HuH-7.5 (cell line): ENCODE measurements at places on chromosomes 3 and 15.

DNA sequence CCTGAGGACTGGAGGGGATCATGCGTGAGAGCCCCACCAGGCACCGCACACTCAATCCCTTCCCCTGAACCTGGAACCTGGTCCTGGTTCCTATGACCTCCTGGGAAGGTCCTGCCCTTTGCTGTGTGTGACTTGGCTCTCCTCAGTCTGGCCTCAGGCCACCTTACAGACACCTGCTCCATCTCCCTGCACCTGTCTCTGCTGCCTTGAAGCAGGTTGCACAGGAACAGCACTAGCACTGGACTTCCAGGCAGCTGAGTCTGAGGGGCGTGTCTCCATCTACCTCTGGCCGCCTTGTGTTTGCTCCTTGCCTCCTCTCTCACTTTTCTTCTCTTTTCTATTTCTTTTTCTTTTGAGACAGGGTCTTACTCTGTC is 15.4 kb downstream of the PSTPIP1 start:
- no peak for DNase-seq

DNA sequence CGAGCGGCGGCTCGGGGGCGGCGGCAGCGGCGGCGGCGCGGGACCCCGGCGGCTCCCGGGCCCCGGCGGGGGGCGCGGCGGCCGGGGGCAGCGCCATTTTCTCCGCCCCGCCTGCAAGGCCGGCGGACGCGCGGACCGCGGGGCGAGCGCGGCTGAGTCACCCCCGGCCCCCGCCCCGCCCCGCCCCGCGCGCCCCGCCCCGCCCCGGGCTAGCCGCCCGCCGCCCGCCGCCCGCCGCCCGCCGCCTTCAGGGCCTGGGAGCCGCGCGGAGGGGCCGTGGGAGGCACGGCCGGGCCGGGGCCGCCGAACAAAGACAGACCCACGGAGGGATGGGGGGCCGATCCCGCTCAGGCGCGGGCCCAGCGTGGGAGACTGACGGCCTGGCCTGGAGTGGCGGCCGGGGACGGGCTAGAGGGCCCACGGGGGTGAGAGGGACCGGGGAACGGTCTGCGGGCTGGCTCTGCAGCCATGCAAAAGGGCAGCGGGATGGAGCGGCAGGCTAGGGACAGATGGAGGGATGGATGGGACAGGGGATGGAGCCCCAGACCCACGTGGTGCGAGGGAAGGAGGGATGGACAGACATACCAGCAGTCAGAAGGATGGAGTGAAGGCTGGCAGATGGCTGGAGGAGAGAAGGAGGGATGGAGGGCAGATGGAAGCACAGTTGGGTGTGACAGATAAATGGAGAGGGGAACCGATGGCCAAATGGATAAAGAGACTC is at the start of gene EIF4E3:
Gene EIF4E3, minus strand, starts transcription at position 132 of the 721 bp plus-strand sequence. Its CDS starts 35 bp downstream, at position 97.
- peak; percentile 49 for DNase-seq

GRCh38 chr15:66252685-66253417 is 699 bp downstream of the MEGF11 start:
- DNase-seq = peak; percentile 74

- no peak for DNase-seq
These were observed 62.2 kb downstream of the TIGIT start for GRCh38 chr3:114356066-114356465.

GRCh38 chr3:32614956-32615355 is 44.3 kb upstream of the DYNC1LI1 start:
- DNase-seq = no peak

- DNase-seq = peak; percentile 35
These were observed 11.4 kb downstream of the C15orf40 start for GRCh38 chr15:82999905-83000671.

DNA sequence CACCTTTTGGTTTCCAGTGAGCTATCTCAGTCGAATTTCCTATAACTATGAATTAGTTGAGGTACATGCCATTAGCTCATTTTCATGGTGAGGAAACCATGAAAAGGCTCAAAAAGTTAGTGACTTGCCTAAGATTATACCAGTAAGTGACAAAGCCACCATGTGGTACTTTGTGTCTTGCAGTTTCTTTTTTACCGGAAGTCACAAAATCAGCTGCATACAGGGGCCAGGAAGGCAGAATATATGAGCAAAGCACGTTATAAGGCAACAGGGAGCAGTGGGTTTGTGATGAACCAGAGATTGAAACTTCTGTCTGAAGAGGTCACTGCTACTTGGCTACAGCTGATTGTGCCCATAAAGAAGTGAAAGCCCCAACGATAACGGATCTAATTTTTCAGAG is 50.3 kb downstream of the CMTM8 start:
- DNase-seq = no peak

DNA sequence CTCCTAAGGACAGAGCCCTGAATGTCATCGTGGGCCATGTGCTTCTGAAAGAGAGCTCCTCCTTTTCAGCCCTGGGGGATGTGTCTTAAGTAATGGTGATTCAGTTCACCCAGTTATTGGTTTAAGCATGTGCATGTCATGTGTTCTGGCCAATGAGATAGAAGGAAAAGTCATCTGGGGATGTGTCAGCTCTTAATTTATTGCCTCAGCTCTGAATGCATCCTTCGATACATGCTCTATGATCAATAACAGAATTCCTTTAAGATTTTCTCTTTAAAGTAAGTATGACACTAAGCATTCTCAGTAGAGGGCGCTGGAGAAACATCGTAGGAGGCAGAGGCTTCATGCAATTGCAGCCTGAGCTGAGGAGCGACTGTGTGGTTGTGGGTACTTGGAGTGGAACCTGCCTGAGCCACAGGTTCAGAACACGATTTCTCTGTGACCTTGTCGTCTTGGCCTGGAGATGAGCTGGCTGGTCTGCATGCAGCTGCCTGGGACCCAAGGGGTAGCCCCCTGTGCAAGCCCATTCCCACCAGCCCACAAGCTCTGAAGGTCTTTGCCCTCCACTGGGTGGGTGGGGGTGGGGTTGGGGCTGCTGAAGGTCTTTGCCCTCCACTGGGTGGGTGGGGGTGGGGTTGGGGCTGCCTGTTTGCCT is 69.5 kb downstream of the C3orf38 start:
- DNase-seq = peak; percentile 34

DNA sequence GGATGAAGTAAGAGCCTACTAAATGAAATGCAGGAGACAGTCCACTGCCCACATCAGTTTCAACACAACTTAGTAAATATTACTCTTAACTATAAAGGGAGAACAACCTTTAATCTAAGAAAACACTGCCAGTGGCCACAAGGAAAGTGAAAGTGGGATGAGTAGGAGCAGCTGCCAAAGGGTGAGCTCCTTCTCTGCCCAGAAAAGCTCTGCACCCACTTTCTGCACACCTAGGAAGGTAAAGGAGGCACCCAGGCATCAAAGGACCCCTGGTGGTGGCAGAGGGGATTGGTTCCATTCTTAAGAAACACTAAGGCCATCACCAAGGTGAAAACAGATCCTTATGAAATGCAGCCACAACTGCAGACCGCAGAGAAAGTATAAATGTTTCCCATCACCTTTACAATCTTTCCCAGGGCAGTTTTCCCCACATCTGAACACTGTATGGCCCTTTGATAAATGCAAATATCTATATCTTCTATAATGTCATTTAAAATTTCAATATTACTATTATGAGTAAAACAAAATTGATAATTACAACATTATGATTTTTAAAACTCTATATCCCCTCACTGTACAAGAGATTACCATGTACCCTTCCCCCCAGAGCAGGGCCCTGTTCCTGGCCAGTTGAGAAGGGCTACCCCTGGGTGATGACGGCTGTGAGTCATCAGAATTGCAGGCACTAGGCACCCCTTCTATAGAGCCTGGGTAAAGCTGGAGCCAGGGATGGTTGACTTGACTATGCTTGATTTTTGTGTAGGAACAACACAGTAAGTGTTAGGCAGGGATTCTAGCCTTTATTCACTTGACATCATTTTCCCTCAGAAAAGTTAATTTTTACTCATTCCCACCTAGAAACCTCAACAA is 92.0 kb downstream of the SNRK start:
- DNase-seq = peak; percentile 51

GRCh38 chr15:38369936-38370478 is 83.9 kb upstream of the FAM98B start:
- DNase-seq = no peak

DNA sequence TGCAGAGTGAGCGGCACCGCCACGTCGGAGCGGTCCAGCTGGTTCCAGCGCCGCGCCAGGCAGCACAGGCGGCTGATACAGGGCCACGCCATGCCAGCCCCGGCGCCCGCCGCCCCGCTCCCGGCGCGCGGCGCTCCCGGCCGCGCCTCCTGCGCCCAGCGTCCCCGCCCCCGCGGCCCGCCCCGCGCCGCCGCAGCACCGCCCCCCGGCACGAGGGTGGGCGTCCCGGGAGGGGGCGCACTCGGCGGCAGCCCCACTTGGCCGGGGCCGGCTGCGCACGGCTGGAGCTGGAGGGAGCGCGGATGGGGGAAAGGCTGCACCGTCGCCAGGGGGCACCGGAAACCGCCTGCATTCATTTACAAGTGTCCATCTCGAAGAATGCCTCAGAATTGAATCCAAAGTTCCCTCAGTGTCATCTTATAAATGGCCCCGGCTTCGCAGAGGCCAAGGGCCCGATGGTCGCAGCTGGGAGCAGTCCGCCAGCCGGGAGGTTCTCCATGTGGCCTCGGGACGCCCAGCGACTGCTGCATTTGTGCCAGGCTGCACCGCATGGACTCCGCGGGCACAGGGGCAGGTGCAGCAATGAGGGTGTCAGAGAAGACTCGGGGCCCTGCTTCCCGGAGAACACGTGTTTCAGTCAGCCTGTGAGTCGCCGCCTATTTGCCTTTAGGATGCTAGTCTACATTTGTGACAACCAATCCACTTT is at the start of gene MAP6D1:
Gene MAP6D1, minus strand, starts transcription at position 122 of the 706 bp plus-strand sequence. Its CDS starts 30 bp downstream, at position 92.
- DNase-seq = no peak

GRCh38 chr15:29517829-29518228 is 248.2 kb upstream of the NSMCE3 start:
- no peak for DNase-seq

DNA sequence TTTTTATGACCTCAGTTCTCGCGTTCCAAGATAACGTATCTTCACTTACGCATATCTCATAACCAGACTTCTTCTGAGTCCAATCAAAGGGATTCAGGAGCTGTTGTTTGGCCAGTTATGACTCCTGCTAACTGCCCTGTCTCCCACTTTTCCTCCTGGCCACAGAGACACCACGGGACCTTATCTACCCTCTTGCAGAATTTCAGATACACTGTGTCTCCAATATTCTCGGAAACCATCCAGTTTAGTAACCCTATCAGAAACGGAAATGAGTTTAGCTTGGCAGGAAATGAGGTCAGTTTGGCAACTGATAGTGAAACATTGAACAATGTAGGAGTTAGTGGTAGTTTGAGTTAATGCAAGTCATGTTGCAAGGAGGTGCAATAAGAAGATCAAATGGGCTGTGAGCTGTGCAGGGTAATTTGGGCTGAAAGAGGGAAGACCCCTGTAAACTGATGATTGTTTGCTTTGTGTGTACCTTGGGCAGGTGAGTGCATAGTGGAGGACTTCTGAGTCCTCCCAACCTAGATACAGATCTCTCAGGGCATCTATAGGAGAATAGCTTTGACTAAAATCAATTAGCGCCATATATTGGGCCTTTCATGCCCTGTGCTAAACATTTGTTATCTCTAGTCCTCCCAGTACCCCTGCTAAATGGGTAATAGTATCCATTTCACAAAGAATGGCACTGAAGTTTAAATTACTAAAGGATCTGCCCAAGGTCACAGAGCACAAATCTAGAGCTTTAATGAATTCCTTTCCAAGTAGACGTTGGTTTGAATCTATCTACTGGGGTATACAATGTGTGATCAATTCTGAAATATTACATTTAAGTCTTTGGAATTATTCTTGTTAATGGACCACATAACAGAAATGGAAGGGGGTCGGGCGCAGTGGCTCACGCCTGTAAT is 41.3 kb upstream of the PIK3CB start:
- no peak for DNase-seq

- no peak for DNase-seq
These were observed 41.1 kb downstream of the CCK start for GRCh38 chr3:42224658-42225421.

- DNase-seq = peak; percentile 6
These were observed 483.1 kb upstream of the EPHA6 start for GRCh38 chr3:96331341-96331740.

- DNase-seq = no peak
These were observed 22.6 kb downstream of the MTHFS start for GRCh38 chr15:79874242-79874641.

DNA sequence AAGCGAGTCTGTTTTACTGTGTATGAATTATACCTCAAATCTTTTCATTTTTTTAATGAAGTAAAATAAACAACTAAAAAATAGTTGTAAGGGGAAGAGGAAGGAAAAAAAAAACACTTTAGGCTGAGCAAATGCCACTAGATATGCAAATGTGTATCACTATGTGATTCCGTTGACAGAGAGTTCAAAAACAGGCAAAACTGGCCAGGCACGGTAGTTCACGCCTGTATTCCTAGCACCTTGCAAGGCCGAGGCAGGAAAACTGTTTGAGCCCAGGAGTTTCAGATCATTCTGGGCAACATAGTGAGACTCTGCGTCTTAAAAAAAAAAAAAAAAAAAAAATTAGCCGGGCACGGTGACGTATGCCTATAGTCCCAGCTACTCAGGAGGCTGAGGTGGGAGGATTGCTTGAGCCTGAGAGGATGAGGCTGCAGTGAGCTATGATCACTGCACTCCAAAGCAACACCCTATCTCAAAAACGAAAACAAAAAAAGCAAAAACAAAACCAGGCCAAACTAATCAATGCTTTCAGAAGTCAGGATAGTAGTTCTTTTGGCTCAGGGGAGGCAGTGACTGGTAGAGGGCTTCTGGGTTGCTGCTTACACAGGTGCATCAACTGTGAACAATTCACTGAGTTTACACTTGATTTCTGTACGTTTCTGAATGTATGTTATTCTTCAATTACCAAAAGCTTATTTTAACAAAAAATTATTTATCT is 7.4 kb downstream of the PRC1 start:
- DNase-seq = no peak

GRCh38 chr3:157871838-157872460 is 234.3 kb downstream of the SHOX2 start:
- no peak for DNase-seq

DNA sequence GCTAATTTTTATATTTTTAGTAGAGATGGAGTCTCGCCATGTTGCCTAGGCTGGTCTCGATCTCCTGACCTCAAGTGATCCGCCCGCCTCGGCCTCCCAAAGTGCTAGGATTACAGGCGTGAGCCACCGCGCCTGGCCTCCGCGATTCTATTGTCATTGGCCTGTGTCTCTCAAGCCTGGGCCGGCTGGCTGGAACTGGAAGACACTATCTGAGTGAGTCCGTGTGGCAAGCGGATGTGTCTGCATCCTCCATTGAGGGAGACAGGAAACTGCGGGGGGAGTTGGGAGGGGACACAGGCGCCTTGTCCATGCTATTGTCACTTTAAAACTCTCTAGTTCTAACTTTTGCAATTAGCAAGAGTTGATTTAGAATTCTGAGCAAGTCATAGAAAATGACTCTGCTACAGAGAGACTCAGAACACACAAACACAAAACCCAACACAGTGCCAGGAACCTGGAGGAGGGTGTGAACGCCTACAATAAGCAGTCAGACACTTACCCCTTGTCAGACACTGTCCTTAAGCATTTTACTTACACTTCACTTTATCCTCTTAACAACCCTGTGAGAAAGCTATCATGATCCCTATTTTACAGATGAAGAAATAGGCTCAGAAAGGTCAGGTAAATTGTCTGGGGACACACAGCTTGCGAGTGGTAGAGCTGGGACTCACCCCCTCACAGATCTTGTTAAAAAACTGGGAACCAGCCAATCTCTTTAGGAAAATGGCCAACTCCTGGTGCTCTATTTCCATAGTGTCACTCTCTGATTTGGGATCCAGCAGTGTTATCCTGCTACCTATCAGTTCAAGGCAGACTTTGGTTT is 38.7 kb downstream of the ANP32A start:
- DNase-seq = no peak
